Stimulated activated CD8-positive, alpha-beta memory T cell treated with anti-CD3 and anti-CD28 coated beads, Interleukin-7, amount 100 ng/mL, for 1 hour (primary cell): ENCODE measurements at places on chromosomes 16 and 17.
A peak's percentile ranks its signal among the peaks of the same experiment; 100 is the strongest.

DNA sequence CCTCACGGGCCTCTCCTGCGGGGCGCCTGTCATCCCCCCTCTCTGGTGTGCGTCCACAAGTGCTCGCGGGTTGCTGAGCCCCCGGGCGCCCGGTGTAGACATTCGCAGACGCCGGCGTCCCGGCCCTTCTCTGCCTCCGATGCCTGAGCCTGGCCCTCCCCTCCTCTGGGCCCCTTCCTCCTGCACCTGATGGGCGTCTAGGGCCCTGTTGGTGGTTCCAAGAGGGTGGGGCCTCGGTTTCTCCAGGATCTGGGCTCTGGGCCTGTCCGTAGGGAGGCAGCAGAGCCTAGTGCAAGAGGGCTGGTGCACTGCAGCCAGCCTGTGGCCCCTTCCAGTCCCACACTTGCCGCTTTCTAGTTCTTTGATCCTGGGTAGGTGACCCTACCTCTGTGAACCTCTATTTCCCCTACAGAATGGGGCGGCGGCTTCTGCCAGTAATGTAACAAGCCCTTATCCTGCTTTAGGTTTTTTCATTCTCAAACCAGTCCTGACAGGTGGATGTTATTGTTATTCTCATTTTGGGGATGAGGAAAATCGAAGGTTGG is 623 bp downstream of the E4F1 start:
- DNase-seq = no peak

GRCh38 chr17:83149761-83150251 is 70.4 kb downstream of the METRNL start:
- no peak for DNase-seq

DNA sequence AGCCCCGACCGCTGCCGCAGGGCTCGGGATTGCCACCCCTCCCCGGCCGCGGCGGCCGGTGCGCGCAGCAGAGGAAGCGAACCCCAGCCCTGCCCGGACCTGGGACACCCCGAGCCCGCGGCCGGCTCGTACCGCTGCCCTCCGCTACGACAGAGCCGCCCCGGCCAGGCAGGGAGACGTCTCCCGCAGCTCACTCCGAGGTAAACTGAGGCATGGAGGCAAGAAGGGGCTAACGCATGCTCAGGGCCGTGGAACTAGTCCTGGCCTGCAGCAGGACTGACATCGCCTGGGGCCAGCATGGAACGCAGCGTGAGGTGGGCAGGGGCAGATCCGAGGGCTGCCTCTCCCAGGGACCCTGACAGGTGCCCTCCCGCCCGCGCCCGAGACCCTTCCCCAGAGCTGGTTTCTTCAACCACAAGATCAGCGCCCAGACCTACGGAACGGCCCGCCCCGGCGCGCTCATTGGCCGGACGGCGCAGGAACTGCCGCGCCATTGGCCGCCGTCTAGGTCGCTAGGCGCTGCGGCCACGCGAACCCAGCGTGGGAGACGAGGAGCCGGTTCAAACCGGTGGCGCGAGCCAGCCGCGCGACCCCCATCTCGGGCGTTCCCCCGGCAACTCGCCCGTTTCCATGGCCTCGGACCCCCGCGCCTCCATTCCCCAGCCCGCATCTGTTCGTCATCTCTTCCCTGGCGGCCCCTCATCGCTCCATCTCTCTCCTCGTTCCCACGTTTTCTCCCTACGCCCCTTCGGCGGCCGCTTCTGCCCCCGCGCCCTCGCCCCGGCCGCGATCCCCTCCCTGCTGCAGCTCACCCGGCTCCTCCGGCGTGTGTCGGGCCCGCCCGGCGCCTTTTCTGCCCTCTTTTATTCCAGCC is at the start of gene SLC43A2:
TSS of gene SLC43A2 (minus strand) at position 853 of the 874 bp plus-strand sequence. CDS start 960 bp downstream, outside the sequence.
- DNase-seq = peak; percentile 52

DNA sequence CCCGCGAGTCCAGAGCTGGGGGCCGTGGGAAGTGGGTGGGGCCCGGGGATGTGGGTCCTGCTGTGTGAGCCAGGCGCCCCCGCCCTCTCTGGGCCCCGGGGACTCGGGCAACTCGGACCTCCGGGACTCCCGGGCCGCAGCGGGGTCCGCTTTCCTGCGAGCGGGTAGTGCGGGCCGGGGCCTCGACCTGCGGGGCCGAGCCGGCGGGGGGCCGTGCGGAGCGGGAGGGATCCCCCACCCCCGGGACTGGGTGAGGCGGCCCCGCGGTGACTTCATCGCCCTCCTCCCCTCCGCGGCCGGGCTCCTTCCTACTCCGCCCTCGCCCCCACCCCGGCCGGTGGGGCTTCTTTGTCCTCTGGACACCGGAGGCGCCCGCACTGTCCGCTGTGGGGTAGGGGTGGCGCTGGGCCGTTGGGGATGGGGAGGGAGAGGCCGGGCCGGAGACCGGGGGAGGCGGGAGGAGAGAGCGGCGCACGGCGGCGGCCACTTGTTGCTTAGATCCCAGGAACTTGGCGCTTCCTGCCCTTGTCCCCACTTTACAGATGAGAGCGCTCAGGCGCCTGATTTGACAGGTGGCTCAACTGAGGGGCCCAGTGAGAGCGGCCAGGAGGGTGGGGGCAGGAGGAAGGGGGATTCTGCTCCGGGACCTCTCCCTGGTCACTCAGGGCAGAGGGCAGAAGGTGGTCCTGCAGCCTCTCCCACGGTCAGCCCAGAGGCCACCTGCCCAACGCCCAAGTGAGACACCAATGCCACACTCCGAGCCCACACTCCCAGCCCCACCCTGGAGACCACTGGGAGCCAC is 874 bp downstream of the CMTM3 start:
- DNase-seq = no peak

- DNase-seq = no peak
Measured at GRCh38 chr17:156946-157345, 19.6 kb downstream of the SCGB1C2 start.

GRCh38 chr17:58335779-58336455 is 7.3 kb upstream of the TSPOAP1 start:
- DNase-seq = no peak

GRCh38 chr16:31897283-31897682 is 23.7 kb downstream of the ZNF267 start:
- no peak for DNase-seq

GRCh38 chr17:21417921-21418320 is 41.8 kb downstream of the KCNJ12 start:
- DNase-seq = no peak

- DNase-seq = no peak
Measured at GRCh38 chr16:58365623-58366022, 26.6 kb upstream of the GINS3 start.

DNA sequence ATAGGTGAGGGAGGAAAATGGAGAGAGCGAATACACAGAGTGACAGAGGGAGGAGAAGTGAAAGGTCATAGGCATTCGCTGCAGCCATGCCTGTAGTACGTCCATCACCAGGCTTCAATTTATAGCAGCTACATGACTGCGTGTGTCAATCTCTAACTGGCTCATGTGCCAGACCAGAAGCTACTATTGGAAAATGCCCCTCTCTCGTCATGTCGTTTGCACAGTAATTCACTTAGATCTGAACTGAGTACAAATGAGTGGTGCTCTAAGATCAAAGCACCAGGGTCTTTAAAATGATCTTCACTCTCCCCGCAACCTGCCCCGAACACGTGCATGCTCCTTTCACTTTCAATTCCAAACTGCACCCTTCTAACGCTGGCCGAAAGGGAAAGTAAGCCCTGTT is 51.3 kb downstream of the ADCY9 start:
- no peak for DNase-seq

DNA sequence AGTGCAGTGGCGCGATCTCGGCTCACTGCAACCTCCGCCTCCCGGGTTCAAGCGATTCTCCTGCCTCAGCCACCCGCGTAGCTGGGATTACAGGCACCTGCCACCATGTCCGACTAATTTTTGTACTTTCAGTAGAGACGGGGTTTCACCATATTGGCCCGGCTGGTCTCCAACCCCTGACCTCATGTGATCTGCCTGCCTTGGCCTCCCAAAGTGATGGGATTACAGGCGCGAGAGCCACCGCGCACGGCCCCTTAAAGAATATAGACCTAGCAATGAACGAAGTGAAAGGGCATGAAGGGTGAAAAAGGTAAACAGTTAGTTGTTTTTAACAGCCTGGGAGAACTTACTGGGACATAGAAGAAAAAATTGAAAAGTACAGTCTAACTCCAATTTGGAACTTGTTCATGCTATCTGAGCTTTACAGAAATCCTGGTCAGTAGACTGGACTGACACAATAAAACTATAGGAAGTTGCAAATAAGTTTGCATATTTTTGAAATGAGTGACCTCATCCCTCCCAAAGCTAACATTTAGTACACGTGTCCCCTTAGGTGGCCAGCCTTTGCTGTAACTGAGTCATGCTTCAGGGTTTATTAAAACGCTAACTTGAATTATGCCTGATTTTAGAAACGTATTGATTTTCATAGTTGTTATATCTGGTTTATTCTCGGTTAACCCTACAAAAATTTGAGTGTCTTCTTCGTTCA is 1.8 kb downstream of the COG1 start:
- no peak for DNase-seq

DNA sequence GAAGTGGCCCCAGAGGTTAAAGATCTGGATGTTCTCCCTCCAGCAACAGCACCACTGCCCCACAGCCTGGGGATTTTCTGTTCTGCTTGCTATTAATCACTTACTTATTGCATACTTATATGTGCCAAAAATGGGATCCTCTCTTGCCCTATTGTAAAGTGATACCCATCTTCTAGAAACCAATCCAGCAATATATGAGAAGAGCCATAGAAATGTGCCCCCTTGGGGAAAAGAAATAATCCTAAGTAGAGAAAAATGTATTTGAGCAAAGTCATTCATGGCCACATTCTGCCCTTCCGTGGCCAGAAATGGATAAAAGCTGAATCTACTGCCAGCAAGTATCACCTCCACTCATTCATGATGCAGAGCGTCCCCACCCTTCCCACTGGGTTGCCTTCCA is 20.9 kb downstream of the SOST start:
- DNase-seq = no peak

- no peak for DNase-seq
Measured at GRCh38 chr17:82832881-82833475, 6.8 kb downstream of the ZNF750 start.

GRCh38 chr16:56607109-56607618 is 1.2 kb upstream of the MT2A start:
- DNase-seq = no peak

DNA sequence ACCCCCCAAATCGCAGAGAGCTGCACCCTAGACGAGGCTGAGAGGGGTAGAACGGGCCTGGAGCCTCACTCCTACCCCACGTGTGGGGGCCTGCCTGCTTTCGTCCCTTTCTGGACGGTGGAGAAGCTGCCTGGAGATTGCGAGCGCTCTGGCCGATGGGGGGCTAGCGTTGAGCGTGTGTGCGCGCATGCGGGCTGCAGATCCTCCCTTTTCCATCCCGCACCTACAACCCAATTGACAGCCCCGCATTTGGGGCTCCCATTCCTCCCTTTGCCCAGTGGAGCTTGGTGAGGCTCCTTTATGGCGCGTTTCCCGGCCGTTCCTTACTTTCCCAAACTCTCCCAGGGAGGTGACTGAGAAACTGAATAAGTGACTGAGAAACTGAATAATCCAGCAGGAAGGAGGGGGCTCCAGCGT is 907 bp upstream of the ESRP2 start:
- DNase-seq = no peak

DNA sequence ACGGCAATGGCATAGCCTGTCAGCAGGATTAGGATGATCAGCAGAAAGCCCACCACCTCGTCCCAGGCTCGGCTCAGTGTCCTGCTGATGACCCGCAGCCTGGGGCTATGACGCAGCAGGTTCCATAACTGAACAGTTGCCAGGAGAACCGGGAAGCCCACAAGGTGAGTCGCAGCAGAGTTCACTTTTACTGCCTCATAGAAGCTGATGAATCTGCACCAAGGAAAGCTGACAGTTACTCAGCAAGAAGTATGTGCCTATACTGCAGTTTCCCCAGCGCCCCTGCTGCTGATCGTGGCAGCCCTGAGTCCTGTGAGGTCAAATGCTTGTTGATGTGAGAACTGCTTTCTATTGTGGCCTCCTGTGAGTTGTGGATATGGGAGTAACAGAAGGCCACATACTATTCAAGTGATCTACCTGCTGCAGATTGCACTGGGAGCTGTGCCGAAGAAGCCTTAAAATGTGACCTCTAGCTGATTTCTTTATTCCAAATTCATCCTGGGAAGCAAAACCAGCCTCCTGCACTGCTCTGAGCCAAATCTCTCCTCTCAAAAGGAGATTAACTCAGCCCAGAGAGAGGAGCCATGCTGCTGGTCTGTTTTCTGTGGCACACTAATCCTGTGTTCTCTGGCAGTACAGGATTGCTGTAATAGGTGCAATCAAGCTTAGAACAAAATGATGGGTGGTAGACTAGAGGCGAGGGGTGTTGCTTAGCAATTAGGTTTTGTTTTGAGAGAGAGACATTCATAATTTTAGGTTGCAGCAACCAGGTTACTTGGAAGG is 38.8 kb downstream of the IST1 start:
- no peak for DNase-seq

- DNase-seq = no peak
Measured at GRCh38 chr16:71526111-71526631, at the start of gene CHST4. TSS of gene CHST4 (plus strand) at chr16:71526426. CDS start at chr16:71536678, 10,252 bp downstream.
